H1 (cell line): ENCODE measurements at places on chromosomes 16 and 17. TPM values are rescaled to one million over a fixed set of nuclear protein-coding genes. Genes with fewer than 3 reads are reported as not detected.

DNA sequence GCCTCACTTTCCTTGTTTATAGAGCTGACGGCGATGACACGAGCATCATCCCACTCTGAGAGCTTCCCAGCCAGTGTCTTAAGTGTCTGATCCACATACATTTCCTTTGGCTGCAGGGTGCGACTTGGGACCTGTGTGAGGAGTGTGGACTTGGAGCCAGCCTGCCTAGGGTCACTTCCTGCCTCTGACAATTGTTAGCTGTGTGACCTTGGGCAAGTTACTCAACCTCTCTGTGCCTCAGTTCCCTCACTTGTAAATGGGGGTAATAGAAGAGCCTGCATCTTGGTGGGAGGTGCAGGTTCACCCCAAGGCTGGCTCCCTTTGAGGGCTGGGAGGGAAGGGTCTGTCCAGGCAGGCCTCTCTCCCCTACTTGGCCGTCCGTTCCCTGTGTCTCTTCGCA lies 27.4 kb upstream of the GSE1 start:
- H3K4me1 ChIP-seq, result peaks cover 67% of the 10 kb centered on the region
- no peak for DNase-seq

GRCh38 chr16:4212934-4213296 lies 29.0 kb downstream of the SRL start:
- no peak for DNase-seq
- peaks cover 12% of the 10 kb centered on the region for H3K4me1 ChIP-seq
- H3K27me3 ChIP-seq, result no peaks in the 10 kb centered on the region
- no peak overlapping the region for H3K27ac ChIP-seq

DNA sequence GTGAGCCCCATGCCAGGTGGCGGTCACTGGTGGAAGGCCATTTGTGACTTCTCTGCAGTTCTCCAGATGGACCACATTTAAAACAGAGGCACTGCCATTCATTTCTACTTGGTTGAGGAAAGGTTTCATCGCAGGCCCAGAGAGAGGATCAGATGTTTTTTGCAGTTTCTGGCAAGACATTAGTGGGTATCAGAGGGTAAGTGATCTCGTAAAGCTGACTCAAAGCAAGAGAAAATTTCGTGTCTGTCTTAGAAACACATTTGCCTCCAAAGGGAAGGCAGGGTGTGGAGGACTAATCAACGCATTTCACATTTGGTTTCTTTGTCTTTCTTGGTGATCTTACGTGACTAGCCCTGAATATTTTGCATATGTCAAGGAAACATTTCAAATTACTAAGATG lies 81.8 kb downstream of the PRKCB start:
- peaks cover 2% of the 10 kb centered on the region for H3K4me1 ChIP-seq
- H3K27ac ChIP-seq, result no peak overlapping the region
- no peak overlapping the region for H3K4me3 ChIP-seq

DNA sequence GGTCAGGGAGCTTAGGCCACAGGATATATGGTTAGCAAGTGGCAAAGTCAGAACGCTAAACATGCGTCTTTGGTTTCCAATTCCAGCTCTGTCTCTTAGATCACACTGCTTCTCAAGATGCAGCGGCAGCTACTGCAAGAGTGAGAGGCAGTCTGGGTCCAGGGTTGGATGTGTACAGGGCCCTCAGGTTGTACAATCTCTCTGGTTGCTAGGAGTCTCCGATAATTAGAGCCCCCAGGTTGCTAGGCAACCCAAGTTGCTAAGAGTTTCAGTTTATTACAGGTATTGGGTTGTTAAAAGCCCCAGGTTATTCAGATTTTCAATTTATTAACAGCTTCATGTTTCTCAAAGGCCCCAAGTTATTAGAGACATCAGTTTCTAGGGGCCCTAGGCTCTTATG lies 15.5 kb upstream of the SPACA3 start:
- H3K36me3 ChIP-seq, result no peaks in the 10 kb centered on the region
- no peak overlapping the region for H3K27ac ChIP-seq
- DNase-seq, result no peak
- H3K4me3 ChIP-seq, result no peak overlapping the region
- H3K4me1 ChIP-seq, result no peaks in the 10 kb centered on the region
- no peaks in the 10 kb centered on the region for H3K27me3 ChIP-seq

GRCh38 chr17:4499431-4500190 lies 930 bp downstream of the SPNS2 start:
- H3K4me3 ChIP-seq, result peak overlapping the region; percentile 48
- H3K27me3 ChIP-seq, result peaks cover 47% of the 10 kb centered on the region
- no peak for DNase-seq
- H3K27ac ChIP-seq, result no peak overlapping the region

DNA sequence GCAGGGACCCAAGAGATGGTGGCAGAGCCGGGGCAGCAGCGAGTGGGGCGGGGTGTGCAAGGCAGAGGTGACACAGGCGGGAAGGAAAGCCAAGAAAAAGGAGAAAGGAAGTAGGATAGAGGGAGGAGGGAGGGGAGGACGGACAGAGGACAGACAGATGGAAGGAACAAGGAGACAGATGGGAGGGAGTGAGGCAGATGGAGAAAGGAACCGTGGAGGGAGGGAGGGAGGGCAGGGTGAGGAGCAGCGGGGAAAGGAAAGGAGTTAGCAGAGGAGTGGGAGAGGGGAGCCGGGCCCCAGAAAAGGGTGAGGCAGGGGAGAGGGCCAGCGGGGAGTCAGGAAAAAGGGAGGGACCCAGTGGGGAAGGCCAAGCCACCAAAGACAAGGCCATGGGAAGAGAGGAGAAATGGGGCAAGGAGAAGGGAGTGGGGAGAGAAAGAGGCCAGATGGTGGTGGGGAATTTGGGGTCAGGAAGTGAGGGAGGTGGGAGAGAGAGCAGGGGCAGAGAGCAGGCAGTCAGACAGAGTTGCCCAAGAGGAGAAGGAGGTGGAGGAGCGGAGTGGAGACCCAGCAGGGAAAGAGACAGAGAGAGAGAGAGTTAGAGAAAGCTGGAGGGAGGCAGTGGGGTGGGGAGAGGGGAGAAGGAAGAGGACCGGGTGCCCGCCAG lies 13.2 kb upstream of the ASGR1 start:
- H3K4me1 ChIP-seq, result no peaks in the 10 kb centered on the region
- H3K4me3 ChIP-seq, result no peak overlapping the region
- peaks cover 40% of the 10 kb centered on the region for H3K36me3 ChIP-seq
- DNase-seq, result no peak
- H3K27me3 ChIP-seq, result no peaks in the 10 kb centered on the region
- H3K27ac ChIP-seq, result no peak overlapping the region

- H3K36me3 ChIP-seq, result no peaks in the 10 kb centered on the region
- no peak for DNase-seq
- no peaks in the 10 kb centered on the region for H3K27me3 ChIP-seq
- no peak overlapping the region for H3K27ac ChIP-seq
Measured at GRCh38 chr16:54203851-54204505, 82.6 kb downstream of the IRX3 start.

DNA sequence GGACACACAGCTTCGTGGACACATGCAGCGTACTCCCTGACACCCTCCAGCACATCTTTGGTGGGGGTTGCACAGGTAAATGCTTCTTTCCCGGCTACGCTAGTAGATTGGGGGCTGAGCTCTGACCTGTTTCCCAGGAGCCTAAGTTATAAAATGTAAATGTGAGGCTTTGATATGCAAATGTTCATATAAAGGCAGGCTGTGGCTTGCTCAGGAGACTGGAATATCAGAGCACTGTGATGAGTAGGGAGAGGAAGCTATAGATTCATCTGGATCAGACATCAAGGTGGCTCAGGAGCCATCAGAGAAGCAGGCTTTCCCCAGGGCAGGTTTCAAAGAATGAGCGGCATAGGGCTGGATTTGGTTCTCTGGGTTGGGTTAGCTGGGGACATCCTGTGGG lies 3.4 kb upstream of the ETV4 start:
- H3K4me3 ChIP-seq, result no peak overlapping the region
- DNase-seq, result no peak
- H3K27ac ChIP-seq, result no peak overlapping the region
- H3K36me3 ChIP-seq, result no peaks in the 10 kb centered on the region
- H3K4me1 ChIP-seq, result peaks cover 7% of the 10 kb centered on the region
- peaks cover 3% of the 10 kb centered on the region; the same call in 1 of the 2 replicates for H3K27me3 ChIP-seq

- DNase-seq, result no peak
- no peak overlapping the region for H3K4me3 ChIP-seq
- peaks cover 5% of the 10 kb centered on the region; the same call in 1 of the 2 replicates for H3K36me3 ChIP-seq
- H3K27me3 ChIP-seq, result no peaks in the 10 kb centered on the region
- no peak overlapping the region for H3K27ac ChIP-seq
- H3K4me1 ChIP-seq, result peaks cover 10% of the 10 kb centered on the region
Measured at GRCh38 chr17:75645501-75645888, 12.3 kb downstream of the SMIM5 start.

GRCh38 chr17:73071066-73071999 lies 21.2 kb downstream of the SLC39A11 start:
- H3K27ac ChIP-seq, result no peak overlapping the region
- no peak for DNase-seq
- H3K27me3 ChIP-seq, result no peaks in the 10 kb centered on the region
- no peak overlapping the region for H3K4me3 ChIP-seq
- H3K4me1 ChIP-seq, result no peaks in the 10 kb centered on the region
- no peaks in the 10 kb centered on the region for H3K36me3 ChIP-seq

GRCh38 chr17:78051186-78051972 lies 77.2 kb downstream of the TMC6 start:
- no peak for DNase-seq
- no peaks in the 10 kb centered on the region for H3K27me3 ChIP-seq
- H3K4me3 ChIP-seq, result no peak overlapping the region
- peaks cover 23% of the 10 kb centered on the region for H3K36me3 ChIP-seq
- no peak overlapping the region for H3K27ac ChIP-seq

- H3K36me3 ChIP-seq, result no peaks in the 10 kb centered on the region
- H3K27me3 ChIP-seq, result no peaks in the 10 kb centered on the region
- no peak overlapping the region for H3K27ac ChIP-seq
- DNase-seq, result no peak
Measured at GRCh38 chr16:2284797-2285576, 17.1 kb upstream of the RNPS1 start.

- H3K27me3 ChIP-seq, result peaks cover 19% of the 10 kb centered on the region
- no peak for DNase-seq
- H3K4me1 ChIP-seq, result peaks cover 3% of the 10 kb centered on the region
- H3K36me3 ChIP-seq, result no peaks in the 10 kb centered on the region
Measured at GRCh38 chr16:57091975-57092785, at the start of gene CPNE2. Gene CPNE2, plus strand, starts transcription at chr16:57092583. Its CDS starts 18,160 bp downstream, at chr16:57110743.

- no peak for DNase-seq
- no peak overlapping the region for H3K27ac ChIP-seq
- H3K4me3 ChIP-seq, result no peak overlapping the region
- no peaks in the 10 kb centered on the region for H3K4me1 ChIP-seq
- H3K27me3 ChIP-seq, result no peaks in the 10 kb centered on the region
Measured at GRCh38 chr16:50530277-50531236, 17.6 kb upstream of the NKD1 start.

DNA sequence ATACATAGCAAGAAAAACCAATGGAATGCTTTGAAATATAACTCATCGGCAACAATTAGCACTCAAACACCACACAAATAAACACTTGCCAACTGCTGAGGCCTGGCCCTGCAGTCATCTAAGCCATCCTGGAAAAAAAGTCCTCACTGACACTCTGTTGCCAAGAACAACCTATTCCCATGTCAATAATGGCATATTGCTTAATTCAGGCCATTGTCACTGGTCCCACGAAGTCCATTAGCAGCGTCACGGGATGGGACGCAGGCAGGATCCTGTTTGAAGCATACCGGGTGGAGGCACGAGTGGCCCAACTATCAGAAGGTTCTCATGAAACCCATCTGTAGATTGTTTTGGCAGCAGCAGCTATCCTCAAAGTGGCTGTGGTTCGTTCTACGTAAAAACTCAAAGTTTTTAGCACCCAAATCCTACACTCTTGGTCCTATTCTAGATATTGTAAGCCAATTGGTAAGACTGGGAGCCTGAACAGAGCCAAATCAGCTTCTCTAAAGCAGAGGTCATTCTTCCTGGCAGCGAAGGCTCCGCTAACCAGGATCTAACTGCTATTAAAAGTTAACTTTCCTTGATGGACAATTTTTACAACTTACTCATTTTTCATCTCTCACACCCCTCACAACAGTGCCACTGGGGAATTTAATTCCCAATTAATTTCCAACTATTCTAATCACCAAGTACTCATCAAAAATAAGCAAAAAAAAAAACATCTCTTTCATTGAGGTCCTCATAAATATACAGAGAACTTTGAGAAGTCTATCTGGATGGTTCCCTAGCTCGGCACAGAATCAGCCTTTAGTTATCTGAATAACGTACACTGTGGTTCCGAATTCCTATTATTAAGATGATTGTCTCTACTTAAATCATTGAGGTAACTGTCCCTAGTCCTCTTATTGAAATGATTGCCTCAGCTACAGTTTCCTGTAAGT lies 91.5 kb downstream of the ZFHX3 start:
- no peaks in the 10 kb centered on the region for H3K36me3 ChIP-seq
- DNase-seq, result no peak
- H3K4me1 ChIP-seq, result no peaks in the 10 kb centered on the region
- H3K27me3 ChIP-seq, result no peaks in the 10 kb centered on the region

DNA sequence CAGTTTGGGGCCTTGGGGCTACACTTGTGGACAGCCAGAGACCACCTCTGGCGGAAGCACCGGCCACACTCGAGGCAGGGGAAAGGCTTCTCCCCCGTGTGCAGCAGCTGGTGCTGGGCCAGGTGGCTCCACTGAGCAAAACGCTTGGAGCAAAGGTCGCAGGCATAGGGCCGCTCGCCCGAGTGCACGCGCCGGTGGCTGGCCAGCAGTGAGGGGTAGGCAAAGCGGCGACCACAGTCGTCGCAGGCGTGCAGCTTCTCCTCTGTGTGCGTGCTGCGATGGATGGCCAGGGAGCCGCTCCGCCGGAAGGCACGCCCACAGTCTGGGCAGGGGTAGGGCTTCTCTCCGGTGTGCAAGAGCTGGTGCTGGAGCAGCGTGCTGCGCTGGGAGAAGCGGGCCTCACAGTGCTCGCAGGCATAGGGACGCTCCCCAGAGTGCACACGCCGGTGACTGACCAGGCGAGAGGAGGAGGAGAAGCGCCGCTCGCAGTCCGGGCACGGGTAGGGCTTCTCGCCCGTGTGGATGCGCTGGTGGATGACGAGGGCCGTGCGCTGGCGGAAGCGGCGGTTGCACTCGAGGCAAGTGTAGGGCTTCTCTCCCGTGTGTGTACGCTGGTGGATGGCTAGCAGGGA lies 5.8 kb downstream of the ZNF689 start:
- H3K27me3 ChIP-seq, result no peaks in the 10 kb centered on the region
- DNase-seq, result no peak
- H3K27ac ChIP-seq, result no peak overlapping the region

- H3K4me3 ChIP-seq, result no peak overlapping the region
- H3K4me1 ChIP-seq, result no peaks in the 10 kb centered on the region
- no peaks in the 10 kb centered on the region for H3K27me3 ChIP-seq
- no peak overlapping the region for H3K27ac ChIP-seq
- DNase-seq, result no peak
- H3K36me3 ChIP-seq, result no peaks in the 10 kb centered on the region
Measured at GRCh38 chr16:55530316-55530856, 21.5 kb downstream of the LPCAT2 start.

DNA sequence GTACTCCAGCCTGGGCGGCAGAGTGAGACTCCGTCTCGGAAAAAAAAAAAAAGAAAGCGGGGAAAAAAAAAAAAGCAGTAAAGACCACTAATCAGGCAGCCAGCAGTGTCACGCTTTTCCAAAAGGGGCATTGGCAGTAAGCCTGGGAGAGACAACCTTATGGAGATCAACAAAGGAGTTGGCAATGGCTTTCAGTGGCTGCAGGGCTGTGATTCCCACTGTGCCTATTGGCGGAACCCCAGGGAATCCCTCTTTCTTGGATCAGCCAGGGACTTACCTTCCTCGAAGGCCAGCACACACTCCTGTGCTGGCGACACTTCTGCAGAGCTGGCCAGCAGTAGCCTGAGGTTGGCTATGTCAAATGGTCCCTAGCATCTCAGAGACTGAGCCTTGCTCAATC lies 43.2 kb upstream of the ZFHX3 start:
- no peak for DNase-seq
- H3K27ac ChIP-seq, result no peak overlapping the region
- H3K4me3 ChIP-seq, result no peak overlapping the region
- no peaks in the 10 kb centered on the region for H3K36me3 ChIP-seq

Gene KCNH6
- total RNA-seq, result 1.8 TPM in 2 replicates

Gene GP2
- total RNA-seq, result not detected in 2 replicates

Gene PTGES3L
- total RNA-seq, result 2.2 and 3.0 TPM in 2 replicates

Gene IL34
- total RNA-seq, result 4.0 and 4.6 TPM in 2 replicates

Gene ARL5C
- total RNA-seq, result not detected in 2 replicates
